ENCODE measurements at places on chromosomes 12 and 14.

DNA sequence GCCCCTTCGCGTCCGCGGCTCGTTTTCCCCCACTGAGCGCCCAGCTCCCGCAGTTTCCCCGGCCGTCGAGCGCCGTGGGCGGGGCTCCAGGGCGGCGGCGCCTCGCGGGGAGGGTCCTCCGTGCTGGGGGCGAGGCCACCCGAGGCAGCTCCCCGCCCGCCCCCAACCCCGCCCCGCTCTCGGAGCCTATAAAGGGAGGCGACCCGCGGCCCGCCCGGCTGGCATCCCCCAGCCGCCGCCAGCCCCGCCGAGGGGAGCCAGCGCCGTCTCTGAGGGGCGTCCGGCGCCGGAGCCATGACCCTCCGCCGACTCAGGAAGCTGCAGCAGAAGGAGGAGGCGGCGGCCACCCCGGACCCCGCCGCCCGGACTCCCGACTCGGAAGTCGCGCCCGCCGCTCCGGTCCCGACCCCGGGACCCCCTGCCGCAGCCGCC is at the start of gene TAMALIN:
Gene TAMALIN (plus strand): TSS at position 221 of the 432 bp plus-strand sequence. CDS start 74 bp downstream, at position 295.
- peak; percentile 74 for DNase-seq

DNA sequence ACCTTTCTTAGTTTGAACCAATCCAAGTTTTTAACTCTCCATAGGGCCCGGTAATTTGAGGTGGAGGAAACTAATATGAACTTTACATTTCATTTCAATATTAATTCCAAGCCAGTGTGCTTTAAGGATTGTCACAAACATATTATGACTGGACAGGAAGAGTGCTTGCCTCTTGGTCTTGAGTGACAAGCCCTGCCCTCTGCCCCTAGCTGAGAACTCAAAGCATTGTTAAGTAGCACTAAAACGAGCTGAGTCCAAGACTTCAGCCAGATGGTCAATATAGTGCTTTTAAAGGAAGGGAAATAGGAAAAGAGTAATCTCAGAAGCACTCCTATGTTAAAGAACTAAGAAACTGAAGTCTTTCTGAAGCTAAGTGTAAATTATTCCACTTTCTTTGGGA is 17.1 kb downstream of the TRMT5 start:
- no peak for DNase-seq

DNA sequence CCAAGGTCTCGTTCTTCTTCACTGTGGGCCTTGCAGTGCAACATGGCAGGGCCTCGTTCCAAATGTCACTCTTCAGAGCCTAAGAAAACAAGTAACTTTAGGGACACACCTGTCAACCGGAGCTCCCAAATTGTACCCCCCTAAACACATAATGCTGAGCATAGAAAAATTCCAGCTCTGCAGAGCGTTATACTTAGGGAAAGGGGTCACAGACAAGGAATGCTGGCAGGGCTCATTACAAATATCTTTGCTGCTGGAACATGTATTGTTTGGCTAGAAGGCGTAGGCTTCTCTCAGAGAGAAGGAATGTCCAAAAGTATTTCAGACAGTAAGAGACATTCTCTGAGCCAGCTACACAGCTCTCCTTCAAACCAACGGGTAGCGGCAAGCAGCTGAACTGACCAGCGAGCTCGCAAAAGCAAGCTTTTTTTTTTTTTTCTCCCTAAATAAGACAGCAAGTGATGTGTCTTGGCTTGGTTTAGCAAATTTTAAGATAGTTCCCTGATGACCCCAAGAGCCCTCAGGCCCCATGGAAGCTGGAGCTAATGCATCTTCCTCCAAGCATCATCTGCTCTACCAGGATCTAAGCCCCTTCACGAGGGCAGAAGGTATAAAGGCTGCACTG is 24.5 kb downstream of the SSH1 start:
- DNase-seq, result no peak

- no peak for DNase-seq
Observed at GRCh38 chr14:62234849-62235248, 472.6 kb downstream of the SNAPC1 start.

DNA sequence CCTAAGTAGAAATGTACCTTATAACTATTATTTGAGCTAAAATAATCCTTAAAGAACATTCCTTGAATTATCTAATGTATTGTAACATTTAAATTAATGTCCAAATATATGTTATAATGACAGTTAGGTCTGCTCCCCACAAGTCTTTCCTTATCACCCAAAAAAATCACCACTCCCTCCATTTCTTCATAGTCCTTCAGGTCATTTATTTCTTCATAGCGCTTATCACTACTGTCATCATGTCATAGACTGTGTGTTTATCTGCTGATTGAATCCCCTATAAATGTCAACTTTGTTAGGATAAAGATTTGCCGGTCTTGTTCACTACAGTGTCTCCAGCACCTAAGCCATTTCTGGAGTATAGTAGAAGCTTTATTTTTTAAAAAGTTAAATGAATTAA is 12.0 kb downstream of the LUM start:
- DNase-seq, result no peak

DNA sequence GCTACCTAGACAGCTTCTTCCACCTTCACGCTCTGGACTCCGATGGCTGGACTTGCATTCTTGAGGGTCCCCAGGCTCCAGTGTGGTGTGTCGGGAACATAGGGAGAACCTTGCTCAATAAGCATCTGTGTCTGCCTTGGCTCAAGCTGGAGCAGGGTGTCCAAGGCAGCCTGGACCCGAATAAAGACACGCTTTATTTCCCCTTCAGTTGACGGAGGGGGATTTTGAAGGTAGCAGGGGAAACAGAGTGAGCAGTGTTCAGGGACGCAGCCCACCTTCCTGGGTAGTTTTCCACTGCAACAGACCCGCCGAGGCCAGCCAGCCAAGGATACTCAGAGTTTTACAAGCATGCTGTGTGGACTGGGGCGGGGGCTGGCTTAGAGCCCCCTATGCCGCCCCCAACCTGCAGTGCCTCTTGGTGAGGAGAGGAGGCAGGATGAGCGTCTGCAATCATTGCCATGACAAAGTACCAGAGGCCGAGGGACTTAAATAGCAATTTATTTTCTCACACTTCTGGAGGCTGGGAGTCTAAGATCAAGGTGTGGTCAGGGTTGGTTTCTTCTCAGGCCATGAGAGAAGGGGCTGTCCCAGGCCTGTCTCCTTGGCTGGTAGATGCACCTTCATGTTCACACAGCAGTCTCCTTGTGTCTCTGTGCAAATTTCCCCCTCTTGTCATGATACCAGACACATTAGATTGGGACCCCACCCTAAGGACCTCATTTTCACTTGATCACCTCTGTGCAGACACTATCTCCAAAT is 201.2 kb downstream of the CHST11 start:
- DNase-seq, result no peak

DNA sequence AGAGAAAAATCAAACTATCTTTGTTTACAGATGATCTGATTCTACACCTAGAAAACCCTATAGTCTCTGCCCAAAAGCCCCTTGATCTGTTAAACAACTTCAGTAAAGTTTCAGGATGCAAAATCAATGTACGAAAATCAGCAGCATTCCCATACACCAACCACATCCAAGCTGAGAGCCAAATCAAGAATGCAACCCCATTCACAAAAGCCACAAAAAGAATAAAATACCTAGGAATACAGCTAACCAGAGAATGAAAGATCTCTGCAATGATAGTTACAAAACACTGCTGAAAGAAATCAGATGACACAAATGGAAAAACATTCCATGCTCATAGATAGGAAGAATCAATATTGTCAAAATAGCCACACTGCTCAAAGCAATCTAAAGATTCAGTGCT is 265.7 kb downstream of the AEBP2 start:
- DNase-seq, result no peak

GRCh38 chr12:95554532-95555071 is 3.3 kb upstream of the USP44 start:
- DNase-seq, result no peak

DNA sequence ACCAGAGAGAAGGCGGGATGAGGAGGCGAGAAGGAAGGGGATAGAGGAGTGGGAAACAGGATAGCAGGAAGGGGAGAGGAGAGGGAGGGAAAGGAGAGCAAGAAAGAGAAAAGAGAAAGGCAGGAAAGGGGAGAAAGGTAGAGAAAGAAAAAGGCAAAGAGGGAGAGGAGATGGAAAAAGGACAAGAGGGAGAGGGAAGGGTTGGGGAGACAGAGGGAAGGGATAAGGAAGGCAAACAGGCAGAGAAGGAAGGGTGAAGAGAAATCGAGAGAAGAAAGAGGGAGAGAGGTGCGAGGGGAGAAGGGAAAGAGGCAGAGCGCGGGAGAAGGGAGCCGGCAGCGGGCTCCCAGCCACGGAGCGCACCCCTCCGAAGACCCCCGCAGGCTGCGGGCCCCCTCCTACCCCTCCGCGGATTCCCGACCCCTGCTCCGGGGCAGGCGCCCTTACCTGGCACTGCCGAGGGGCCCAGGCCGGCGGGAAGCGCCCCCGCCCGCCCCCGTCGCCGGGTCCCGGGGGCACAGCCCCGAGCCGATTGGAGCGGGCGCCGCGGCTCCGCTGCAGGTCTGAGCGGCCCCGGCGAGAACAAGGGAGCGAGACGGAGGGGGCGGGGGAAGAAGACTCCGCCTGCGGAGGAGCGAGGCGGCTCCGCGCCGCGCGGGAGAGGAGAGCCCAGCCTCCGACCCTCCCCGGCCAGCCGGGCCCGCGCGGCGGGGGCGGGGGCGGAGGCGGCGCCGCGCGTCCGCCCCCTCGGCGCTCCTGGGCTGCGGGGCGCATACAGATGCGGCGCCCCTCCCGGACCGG is at the start of gene CDH24:
Gene CDH24 (minus strand): TSS at position 565 of the 801 bp plus-strand sequence. CDS start 1,787 bp downstream, outside the sequence.
- peak; percentile 75 for DNase-seq

- no peak for DNase-seq
Observed at GRCh38 chr12:91367234-91367849, 184.7 kb upstream of the DCN start.

DNA sequence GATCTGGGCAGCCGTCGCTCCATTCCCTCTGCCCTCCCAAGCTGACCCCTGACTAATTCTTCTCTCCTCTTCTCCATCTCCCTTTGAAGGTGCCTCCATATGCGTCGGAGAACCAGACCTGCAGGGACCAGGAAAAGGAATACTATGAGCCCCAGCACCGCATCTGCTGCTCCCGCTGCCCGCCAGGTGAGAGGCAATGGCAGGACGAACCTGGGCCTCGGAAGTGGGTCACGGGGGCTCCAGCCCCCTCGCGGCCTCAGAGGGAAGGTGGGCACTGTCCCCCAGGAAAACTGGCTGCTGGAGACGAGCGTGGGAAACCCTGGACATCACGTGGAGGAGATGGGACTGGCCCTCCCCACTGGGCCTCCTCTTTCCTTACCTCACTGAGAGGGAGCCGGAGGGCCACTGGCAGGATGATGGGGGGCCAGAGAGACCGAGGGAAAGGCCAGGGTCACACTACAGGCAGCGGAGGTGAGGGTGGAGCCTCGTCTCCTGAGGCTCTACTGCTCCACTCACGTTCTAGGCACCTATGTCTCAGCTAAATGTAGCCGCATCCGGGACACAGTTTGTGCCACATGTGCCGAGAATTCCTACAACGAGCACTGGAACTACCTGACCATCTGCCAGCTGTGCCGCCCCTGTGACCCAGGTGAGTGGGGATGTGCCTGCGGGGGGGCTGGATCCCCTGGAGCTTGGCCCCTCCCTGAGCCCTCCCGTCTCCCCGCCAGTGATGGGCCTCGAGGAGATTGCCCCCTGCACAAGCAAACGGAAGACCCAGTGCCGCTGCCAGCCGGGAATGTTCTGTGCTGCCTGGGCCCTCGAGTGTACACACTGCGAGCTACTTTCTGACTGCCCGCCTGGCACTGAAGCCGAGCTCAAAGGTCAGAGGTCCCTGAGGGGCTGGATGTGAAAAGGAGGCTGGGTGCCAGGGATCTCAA is 806 bp downstream of the LTBR start:
- no peak for DNase-seq

GRCh38 chr12:24505366-24506015 is 443.4 kb downstream of the BCAT1 start:
- no peak for DNase-seq

DNA sequence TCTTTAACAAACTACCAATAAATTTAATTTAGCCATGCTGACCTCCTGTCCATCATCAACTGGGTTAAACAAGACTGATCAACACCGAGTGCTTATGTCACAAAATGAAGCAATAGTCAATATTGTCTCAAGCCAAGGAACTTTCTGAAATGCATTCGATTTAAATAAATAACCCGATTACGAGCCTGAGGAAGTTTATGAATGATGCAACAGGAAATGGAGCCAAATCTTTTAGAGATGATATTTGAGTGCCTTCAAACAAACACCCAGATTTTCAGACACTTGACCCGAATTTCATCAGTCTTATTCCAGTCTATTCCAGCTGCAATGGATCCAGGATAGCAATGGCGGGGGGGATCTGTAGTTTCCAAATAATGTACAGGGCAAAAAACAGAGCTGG is 27.9 kb downstream of the FAR2 start:
- no peak for DNase-seq

DNA sequence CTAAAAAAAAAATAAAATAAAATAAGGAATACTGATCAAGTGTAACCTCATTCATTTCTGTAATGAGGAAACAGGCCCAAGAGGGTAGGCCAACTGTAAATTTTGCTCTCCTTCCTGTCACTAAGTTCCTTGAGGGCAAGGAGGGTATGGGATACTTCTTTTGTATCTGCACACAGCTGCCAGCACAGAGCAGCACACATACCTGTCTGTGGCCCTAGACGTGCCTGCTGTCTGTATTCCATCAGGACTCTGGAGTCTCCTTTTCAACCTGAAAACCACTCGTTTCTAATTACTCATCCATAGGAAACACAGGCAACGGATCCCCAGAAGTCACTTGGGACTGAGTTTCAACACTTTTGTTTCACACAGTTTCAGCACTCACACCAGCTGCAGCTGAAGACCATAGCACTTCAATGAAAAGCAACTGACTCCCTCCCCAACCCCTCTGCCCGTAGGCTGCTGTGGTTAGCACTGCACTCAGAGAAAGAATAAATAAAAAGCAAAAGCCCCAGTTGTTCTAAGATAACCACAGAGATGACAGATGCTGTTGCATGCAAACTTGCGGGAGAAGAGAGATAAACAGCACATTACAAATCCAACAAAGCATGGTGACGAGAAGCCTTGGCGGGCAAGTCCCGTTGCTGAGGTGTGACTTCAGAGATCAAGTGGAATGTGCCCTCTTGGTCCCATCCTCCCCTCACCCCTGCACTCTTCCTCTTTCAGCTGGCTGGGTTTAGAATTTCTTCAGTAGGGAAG is 24.9 kb downstream of the CRACR2A start:
- peak; percentile 66 for DNase-seq

DNA sequence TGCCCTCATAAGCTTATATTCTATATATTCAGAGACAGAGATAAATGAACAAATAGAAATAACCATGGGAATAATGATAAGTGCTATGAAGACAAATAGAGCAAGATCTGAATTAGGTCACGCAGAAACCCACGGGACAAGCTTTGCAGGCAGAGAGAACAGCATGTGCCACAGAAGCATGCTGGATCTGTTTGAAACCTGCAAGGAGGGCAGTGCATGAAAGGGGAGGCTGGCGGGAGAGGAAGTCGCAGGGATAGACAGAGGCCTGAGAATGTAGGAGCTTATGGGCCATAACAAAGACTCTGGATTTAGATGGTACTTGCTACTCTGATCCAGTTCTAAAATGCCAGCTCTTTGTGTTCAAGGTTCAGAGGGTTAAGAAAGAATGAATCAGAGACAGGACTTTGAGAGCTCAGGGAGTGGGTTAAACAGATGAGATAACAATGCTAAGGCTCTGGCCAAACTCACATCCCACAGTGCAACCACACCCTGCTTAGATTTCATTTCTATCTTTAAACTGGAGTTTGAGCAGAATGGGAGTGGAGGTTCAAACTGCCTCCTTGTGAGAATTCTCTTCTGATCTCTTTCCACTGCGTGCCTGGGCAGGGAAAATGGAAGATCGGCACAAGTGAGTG is 49.2 kb upstream of the PPP1R12A start:
- no peak for DNase-seq

Data from activated CD4-positive, alpha-beta T cell treated with anti-CD3 and anti-CD28 coated beads, Interleukin-2, amount 10 ng/mL, durations not matched to agents 7 days and 5 days (primary cell).